Activated T-cell treated with anti-CD3 and anti-CD28 coated beads for 48 hours (primary cell): ENCODE measurements at places on chromosomes 3 and 15.

- no peak for DNase-seq
These were observed 20.4 kb downstream of the TGM5 start for GRCh38 chr15:43246261-43246774.

DNA sequence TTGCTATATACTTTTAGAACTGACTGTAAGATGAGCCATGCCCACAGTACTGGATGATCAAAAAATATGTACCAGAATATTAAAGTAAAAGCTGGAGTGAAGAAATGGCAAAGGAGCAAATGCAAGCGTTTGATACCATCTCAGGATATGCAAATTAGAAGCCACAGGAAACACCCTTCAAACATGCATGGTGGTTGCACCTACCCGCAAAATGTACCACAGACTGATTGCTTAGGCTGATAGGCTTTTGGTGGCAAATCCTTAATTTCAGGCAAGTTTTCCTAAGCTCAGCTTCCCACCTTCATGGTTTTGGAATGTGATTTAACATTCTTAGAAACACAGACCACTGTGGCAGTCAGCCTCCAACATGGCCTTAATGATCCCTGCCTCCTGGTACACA lies 149.0 kb downstream of the PDZRN3 start:
- DNase-seq, result no peak

DNA sequence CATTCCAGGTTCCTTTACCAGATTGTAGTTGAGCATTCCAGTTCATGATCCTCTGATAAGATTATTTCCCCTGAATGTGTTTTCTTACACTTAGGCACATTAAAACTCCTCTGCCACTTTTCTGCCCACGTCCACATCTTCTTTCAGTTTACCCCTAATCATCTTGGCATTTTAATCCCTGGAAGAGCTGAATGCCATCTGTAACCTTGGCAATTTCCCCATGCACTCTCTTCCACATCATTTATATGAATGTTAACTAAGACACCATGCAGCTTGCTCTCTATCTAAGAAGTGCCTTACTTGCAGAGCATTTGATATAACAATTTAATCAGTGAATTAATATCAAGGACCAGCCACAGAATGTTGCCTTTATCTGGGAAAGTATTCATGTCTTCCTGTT lies 25.8 kb downstream of the TIMP4 start:
- no peak for DNase-seq

DNA sequence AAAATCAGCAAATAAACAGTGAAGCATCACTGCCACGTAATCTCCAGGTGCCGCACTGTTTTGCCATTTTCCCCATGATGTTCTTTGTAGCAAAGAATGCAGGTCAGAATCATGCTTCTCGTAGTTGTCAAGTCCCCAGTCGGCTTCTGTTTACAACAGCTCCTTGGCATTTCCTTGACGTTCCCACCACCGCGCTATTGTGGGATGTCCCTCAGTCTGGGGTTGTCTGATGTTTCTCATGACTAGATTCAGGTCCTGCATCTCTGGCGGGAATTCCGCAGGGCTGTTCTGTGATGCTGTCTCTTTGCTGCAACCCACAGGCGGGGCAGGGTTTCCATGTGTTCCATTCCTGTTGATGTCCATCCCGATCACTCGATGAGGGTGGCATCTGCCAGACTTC lies 117.9 kb upstream of the SMAD3 start:
- DNase-seq, result no peak

GRCh38 chr3:176172492-176172891 lies 1024.8 kb downstream of the TBL1XR1 start:
- no peak for DNase-seq

DNA sequence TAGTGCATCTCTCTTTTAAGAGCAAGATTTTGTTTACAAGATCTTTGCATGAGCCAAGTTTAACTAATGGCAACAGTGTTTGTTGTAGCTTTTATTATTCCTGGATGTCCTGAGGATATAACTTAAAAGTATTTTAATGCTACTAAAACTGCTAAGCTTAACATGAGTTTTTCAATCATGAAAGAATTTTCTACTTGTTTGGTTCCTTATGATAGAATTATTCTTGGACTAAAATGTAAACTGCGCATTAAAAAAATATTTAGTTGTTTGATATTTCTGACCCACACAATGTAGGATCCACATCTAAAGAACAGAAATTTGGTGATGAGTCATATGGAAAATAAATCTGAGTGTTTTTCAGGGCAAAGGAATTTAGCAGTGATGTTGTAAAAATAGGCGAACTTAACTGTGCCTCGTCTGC lies 70.8 kb downstream of the RAP2B start:
- no peak for DNase-seq

- DNase-seq, result no peak
These were observed 93.1 kb upstream of the RPL32 start for GRCh38 chr3:12934431-12934830.

- no peak for DNase-seq
These were observed 147.5 kb upstream of the THBS1 start for GRCh38 chr15:39433376-39433775.
